WERI-Rb-1 (cell line): ENCODE measurements at places on chromosomes 12 and 14.
A peak's percentile ranks its signal among the peaks of the same experiment; 100 is the strongest.

- peak; percentile 68 for DNase-seq
These were observed 110.9 kb downstream of the KSR2 start for GRCh38 chr12:117857632-117858612.

DNA sequence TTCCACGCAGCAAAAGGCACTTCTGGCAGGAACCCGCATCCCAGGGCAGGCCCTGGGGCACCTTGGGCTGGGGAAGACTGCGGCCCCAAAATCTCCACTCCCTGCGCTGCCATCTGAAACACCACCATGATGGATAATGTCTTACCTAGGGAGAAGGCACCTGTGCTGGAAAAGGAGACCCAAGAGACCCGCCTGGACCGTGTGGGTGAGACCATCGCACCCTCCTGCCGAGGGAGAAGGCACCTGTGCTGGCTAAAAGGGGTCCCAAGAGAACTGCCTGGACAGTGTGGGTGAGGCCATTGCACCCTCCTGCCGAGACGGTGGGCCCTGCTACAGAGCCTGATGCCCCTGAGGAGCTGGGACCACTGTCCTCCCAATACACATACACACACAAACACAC lies 24.8 kb upstream of the INF2 start:
- no peak for DNase-seq

GRCh38 chr12:25653487-25654175 lies 100.5 kb upstream of the LMNTD1 start:
- no peak for DNase-seq

DNA sequence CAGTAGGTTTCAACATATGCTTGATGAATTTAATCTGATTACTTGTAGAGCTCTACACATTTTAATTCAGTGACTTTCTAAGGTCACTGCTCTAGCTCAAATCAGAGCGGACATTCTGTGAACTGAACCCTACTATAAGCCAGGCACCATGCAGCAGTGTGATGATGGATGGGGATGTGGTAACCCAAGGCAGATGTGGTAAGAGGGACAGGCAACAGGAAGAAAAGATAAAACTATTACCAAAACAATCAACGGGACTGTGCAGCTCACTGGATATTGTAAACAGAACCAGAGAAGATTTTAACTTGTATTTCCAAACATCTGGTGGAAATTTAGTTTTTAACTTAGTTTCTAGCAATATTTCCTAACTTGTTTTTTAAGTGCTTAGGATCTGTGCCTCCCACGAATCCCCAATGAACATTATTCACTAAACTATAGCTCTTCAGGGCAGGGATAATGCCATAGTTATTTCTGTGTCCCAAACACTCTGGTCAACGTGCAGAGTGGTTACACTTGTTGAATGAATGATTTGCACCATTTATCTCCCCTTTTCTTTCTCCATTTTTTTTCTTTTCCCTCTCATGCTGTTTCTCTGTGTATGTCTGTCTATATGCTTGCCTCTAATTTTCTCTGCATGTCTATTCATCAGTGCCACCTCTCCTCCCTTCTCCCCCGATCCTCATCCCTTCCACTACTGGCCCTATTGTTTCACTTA lies 3.0 kb downstream of the ERO1A start:
- no peak for DNase-seq

DNA sequence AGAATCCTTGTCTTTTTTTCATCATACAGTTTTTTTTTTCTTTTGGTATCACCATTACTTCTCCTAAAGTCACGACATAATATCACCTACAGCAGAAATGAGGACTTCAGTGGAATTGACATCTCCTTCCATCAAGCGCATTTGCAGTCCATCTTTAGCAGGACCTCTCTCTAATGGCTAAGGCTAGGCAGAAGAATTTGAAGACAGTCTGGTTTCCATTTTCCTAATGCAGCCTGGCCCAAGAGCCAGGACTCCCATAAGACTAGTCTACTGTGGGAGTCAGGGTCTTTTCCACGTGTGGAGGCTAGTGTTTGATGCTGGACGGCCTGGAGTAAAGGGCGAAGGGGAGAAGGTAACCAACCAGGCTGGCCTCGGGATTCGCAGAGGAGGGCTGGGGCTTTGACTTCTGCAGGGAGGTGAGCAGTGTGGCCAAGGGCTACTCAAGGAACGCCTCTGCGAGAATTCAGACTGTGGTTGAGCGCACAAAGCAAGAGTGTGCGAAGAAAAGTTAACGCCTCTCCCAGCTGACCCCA lies 769 bp upstream of the ZNF740 start:
- DNase-seq = no peak
